ENCODE measurements at places on chromosomes 2 and 18. TPM values are rescaled to one million over a fixed set of nuclear protein-coding genes. Genes with fewer than 3 reads are reported as not detected.

DNA sequence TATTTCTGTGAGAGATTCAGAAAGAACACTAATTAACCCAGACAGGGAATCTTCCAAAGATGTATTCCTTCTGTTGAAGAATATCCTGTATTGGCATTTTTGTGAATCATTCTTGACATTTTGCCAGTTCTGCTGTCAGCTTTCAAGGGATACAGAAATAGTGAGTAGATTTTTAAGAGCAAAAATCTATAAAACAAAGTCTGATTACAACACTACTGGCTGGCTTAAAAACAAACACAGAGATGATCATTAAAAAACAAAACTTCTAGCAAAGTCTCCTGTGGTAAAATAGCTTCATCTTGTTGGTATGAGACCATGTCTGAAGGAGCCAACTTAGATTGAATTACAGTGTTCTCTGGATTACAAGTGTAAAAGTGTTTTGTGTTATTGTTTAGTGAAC is 866.3 kb upstream of the KLHL29 start:
- DNase-seq: no peak

GRCh38 chr2:142907653-142908052 is 30.2 kb downstream of the KYNU start:
- no peak for DNase-seq

DNA sequence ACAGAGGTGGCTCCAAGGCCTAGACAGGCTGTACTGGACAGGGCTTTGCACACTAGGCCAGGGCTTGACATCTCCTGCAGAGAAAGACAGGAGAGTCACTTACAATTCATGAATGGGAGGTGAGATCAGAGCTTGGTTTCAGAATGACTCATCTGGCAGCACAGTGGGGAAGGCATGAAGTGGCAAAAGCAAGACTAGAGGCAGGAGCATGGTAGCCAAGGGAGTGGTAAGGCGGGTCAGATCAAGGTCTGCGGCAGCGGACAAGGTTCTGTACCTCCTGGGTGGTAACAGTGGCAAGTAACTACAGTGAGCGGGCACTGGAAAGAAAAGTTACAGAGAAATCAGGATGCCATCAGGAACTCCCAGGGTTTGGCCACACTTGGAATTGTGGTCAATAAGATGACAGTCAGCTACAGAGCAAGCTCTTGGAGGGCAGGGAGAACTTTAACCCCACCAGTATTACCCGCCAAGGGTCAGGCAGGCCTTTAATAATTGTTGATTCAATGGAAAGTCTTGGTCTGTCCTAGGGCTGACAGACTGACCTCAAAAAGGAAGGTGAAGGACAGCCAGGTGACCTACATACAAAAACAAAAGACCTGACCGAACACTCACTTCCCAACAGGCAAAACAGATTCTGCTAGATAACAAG is 5.7 kb downstream of the MCFD2 start:
- DNase-seq: no peak

DNA sequence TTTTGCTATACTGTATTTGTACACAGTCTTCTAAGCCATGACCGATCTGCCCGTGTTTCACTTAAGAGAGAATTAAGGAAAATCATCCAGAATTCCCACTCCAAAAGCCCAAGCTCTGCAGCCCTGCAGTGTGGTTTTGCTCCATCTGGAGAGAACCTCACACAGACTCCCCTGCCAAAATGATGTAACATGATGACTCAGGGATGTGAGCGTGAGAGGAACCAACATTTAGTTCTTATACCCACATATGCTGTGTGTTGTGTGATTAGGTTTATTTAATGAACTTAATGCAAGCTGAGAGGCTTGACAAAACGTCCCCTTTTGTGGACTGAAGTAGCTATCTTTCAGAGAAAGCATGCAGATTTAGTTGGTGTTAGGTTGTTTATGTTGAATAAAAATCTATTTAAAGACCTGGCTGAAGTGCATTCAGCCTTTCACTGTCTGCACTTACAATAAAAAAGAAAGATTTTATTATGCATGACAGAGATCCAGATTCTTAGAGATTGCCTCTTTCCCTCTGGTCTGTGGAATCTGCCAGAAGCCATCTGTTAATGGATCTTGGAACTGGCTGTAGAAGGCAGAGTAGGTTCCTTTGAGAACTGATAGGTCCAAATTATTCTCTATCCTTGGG is 6.3 kb downstream of the RAB12 start:
- DNase-seq: no peak

DNA sequence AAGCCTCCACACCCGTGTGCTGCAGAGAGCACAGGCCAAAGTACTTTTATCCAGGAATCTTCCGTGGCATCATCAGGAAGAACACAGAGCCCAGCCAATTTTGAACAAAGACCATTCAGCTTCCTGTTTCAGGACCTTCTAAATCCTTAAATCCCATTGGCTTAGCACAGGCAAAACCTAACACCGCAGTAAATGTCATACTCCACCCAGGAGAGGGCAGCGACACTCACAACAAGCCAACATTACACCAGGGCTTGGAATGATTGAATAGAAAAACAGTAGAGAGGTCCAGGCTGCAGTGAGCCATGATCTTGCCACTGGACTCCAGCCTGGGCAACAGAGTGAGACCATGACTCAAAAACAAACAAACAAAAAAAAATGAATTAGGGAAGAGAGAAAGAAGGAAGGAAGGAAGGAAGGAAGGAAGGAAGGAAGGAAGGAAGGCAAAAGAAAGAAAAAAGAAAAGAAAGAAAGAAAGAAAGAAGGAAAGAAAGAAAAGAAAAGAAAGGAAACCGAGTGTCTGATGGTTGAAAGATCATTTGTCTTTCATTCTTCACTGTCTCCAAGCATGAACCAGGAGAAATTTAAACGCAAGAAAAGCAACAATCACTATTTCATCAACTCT is 144.6 kb upstream of the SATB2 start:
- no peak for DNase-seq

Gene POMC
- total RNA-seq: 5.4 TPM

Gene MLPH
- 57.8 TPM for total RNA-seq

Gene LGALSL
- 13.2 TPM for total RNA-seq

Gene RUFY4
- total RNA-seq: not detected

Gene PSMA8
- total RNA-seq: not detected

Gene DTNA
- total RNA-seq: 139 TPM

All from right cardiac atrium (tissue), 5 donors.